ENCODE measurements at places on chromosomes 1 and 21. TPM values are rescaled to one million over a fixed set of nuclear protein-coding genes. Genes with fewer than 3 reads are reported as not detected.

DNA sequence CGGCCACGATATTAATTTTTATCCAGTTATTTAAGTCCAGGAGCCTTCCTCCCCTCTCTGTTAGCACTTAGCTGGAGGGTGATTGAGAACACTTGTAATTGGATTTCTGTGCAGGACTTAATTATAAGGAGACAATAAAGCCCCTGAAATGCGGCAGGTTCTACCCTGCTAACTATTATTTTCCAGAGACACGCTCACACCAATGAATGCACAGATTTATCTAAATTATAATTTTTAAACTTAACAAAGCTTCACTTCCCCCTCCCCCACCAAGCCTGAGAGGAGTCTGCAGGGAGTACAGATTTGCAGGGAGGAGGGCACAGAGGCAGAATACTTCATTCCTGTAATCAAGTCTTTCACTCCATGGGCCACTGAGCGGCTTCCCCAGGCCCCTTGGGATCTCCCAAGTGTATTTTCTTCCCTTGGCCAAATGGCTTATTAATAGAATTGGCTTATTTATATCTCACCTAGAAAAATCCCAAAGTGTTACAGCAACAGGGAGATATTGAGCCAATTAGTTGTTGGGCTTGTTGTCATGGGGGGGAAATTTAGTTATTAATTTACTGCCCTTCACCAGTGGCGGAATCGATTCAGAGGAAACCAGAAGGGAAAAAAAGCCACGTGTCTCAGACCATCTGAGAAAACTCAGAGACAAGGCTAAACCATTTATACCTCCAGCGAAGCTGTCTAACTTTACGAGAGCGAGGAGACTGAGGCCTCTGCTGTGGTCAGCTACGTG, 99.0 kb upstream of the CD34 start:
- no peaks in the 10 kb centered on the region for H3K36me3 ChIP-seq
- H3K27ac ChIP-seq, result no peak overlapping the region
- no peak for DNase-seq
- no peaks in the 10 kb centered on the region for H3K4me1 ChIP-seq

PDC gene
- not detected for total RNA-seq

DNA sequence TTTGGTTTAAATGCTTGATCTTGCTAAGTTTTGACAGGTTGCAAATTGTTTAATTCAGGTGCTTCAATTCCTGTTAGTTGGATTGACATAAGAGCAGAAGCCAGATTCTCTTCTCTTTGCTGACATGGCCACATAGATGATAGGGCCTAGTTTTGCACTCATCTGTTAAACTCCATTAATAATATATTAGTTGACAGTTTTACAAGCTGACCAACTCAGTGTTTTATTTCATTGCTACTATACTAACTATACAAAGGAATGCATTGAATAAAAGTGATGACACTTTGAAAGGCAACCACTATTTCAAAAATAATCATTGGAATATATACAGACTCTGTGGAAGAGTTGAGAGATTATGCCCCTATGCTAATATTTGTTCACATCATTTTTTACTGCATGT, 255.6 kb upstream of the DPYD start:
- no peak overlapping the region for H3K4me3 ChIP-seq
- no peaks in the 10 kb centered on the region for H3K27me3 ChIP-seq
- H3K4me1 ChIP-seq, result no peaks in the 10 kb centered on the region
- no peak overlapping the region for H3K27ac ChIP-seq
- H3K36me3 ChIP-seq, result no peaks in the 10 kb centered on the region

BSDC1 gene
- total RNA-seq, result 44.5 TPM

HECTD3 gene
- 22.8 TPM for total RNA-seq

DNA sequence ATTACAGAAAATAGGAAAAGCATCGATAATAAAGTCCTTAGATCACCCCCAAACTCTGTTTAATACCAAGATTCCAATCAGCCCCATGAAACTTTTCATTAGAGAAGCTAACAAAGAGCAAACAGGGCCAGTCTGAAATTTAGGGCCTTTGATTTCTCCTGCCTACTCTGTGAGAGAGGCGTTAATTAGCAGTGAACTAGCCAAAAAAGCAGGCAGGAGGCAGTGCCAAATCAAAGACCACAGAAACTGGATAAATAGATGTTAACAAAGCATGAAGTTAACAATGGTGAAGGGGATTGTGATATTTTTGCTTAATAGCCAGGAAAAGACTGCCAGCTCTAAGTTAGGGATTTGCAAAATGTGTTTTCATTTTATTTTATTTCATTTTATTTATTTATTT, 11.2 kb downstream of the TAF5L start:
- no peak overlapping the region for H3K4me3 ChIP-seq
- peaks cover 20% of the 10 kb centered on the region for H3K36me3 ChIP-seq
- no peaks in the 10 kb centered on the region for H3K27me3 ChIP-seq
- no peak overlapping the region for H3K27ac ChIP-seq

DNA sequence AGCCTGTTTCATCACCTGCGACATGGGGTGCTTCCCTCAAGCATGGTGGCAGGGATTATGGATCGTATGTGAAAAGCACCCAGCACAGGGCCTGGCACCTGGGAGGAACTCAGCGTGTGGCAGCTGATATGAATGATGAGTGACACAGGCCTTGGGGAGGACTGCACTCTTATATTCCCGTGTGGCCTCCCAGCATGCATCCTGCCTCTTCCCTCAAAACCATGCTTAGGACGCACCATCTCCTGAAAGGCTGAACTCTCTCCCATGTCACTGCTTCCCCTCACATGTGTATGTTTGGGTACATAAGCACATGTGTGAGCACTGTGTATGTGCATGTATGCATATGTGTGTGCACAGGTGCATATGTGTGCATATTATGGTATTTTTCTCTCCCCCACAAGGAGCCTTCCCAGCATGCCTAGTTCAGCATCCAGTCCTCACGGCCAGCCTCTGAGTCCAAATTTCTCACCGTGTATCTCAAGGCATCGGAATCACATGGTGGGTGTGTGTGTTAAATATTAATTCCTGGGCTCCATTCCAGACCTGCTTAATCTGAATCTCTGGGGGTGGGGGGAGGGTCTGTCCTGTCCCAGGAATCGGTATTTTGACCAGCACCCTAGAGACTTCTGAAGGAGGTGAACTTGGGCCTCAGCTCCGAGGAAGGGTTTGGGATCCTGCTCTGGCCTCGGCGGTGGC, 12.8 kb downstream of the MYOM3 start:
- H3K27me3 ChIP-seq, result no peaks in the 10 kb centered on the region
- no peak for DNase-seq
- no peak overlapping the region for H3K4me3 ChIP-seq
- no peaks in the 10 kb centered on the region for H3K36me3 ChIP-seq
- H3K4me1 ChIP-seq, result peaks cover 35% of the 10 kb centered on the region

DNA sequence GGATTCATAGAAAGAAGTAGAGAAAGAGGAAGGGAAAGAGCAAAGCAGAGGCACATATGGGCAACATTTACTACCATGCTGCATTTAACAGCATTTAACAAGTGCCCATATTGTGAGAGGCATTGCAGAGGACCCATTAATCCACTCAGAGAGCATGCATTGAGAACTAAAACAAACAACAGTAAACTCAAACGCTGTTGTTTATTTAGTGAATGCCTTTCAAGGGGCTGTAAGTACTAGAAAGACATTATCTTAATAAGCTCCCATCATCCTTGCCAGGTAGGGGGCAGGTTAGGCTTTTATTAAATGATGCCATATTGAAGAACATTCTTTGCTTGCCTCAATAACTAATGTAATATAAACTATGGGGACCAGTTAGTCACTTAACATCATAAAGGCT, 254.3 kb upstream of the DAB1 start:
- no peak overlapping the region for H3K27ac ChIP-seq
- H3K4me3 ChIP-seq, result no peak overlapping the region
- H3K4me1 ChIP-seq, result no peaks in the 10 kb centered on the region
- no peak for DNase-seq

SPRR3 gene
- total RNA-seq, result not detected

Measured in heart left ventricle (tissue), 16 donors.